ENCODE measurements at places on chromosomes 3 and 15.

- no peak for DNase-seq
Measured at GRCh38 chr3:48405971-48406370, 23.9 kb downstream of the PLXNB1 start.

- no peak for DNase-seq
Measured at GRCh38 chr3:176514297-176514696, 683.0 kb downstream of the TBL1XR1 start.

- no peak for DNase-seq
Measured at GRCh38 chr3:152466784-152467183, 198.1 kb downstream of the MBNL1 start.

GRCh38 chr3:166688665-166689064 is 691.4 kb downstream of the ZBBX start:
- DNase-seq, result no peak

- DNase-seq, result no peak
Measured at GRCh38 chr15:70453238-70453637, 310.1 kb downstream of the UACA start.

- no peak for DNase-seq
Measured at GRCh38 chr3:74009961-74010844, 385.5 kb upstream of the PDZRN3 start.

- no peak for DNase-seq
Measured at GRCh38 chr3:69443457-69443920, 57.6 kb upstream of the FRMD4B start.

- no peak for DNase-seq
Measured at GRCh38 chr3:174356596-174356995, 502.5 kb upstream of the NAALADL2 start.

- DNase-seq, result no peak
Measured at GRCh38 chr3:189331002-189331418, 159.2 kb downstream of the TPRG1 start.

- DNase-seq, result no peak
Measured at GRCh38 chr3:71640331-71640983, 56.9 kb upstream of the FOXP1 start.

DNA sequence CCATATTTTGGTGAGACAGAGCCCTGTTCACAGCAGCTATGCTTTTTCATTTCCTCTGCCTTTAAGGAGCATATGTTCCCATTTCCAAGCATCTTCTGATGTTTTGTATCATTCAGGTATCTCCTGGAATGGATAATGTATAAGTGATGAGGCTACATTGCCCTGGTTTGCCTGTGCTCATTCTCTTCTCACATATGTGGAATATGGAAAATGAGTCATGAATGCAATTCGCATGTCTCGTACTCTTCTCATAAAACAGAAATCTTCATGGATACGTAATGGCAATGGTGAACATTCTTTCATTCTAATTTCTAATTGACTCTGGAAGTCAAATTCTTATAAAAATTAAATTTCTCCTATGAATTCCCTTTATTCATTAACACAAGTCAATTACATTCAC is 143.1 kb downstream of the CDIN1 start:
- no peak for DNase-seq

DNA sequence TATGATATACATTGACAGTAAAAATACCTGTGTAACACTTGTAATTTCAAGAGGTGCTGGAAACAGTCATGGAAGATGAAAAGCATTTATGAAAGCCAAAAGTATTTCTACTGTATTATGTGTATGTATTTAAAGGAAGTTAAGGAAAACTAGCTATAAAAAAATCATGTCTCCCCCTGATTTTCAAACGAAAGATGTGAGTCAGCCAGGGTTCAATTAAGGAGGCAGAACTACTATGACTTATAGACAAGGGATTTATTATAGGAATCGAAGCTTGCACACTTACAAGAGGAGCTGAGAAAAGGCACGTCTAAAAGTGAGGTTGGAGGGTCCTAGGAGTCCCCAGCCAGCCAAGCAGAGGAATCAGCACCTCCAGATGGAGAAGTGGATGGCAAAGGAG is 119.4 kb downstream of the SUCLG2 start:
- DNase-seq, result no peak

Data from activated CD4-positive, alpha-beta T cell treated with anti-CD3 and anti-CD28 coated beads, Interleukin-2, amount 50 U/mL, for 4 hours (primary cell).